ENCODE measurements at places on chromosomes 16 and 17.

- DNase-seq = no peak
Observed at GRCh38 chr16:88706965-88707826, 893 bp downstream of the CTU2 start.

DNA sequence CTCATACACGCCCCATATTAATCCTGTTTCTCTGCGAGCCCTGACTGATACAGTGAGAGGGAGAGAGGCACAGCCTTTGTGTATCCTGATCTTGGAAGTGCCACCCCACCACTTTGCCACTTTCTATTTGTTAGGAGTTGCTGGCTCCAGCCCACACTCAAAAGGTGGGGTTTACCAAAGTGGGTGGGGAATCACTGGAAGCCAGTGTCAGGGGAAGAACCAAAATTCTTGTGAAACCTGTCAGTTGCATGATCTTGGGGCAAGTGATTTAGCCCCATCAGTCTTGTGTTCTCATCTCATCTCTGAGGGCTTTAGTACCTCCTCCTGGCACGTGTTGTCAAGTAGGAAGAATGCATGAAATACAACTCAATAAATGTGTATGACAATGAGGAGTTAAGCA lies 119.5 kb downstream of the SOX9 start:
- no peak for DNase-seq

DNA sequence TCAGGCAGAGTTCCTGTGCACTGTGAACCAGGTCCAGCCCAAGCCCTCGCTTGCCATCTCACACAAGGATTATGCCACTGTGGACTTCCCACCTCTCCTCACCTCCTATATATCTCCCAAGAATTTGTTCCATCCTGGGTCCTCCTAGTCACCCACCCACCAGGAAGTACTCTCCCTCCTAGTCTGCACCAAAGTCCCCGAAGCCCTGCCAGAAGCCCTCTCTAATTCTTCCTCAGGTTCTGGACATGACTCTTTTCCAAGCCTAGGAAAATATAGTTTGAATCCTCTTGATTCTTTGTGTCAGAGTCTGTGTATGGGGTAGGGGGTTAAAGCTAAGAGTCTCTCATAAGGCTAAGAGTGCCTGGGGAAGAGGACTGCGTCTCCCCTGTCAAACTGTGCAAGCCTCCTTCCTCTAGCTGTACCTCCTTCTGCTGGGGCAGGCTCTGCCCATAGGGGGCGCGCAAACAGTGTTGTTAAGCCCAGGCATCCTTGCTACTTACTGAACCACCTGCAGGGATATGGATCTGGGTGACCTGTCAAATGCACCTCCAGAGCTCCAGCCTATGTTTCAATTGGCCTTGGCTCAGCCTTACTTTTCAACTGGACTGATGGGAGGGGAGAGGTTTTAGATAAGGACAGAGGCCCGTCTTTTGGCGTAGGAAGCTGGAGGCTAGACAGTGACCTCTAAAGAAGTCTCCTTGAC lies 16.6 kb upstream of the DLX4 start:
- DNase-seq = no peak

DNA sequence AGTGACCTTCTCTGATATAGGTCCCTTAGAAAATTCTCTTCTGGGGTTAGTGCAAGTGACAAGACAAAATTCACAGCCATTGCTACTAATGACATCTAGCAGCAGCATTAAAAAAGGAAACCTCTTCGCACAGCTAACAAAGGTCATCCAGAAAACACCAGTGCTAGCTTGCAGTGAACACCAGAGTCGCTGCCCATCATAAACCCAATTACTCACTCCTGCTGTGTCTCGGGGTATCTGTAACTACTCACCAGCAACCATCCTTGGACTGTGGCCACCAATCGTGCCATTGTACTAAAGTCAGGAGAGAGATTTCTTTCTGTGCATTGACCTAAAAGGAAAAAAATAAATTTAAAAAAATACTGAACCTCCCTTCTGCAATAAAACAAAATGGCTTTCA lies 1494.7 kb upstream of the CDH8 start:
- no peak for DNase-seq

DNA sequence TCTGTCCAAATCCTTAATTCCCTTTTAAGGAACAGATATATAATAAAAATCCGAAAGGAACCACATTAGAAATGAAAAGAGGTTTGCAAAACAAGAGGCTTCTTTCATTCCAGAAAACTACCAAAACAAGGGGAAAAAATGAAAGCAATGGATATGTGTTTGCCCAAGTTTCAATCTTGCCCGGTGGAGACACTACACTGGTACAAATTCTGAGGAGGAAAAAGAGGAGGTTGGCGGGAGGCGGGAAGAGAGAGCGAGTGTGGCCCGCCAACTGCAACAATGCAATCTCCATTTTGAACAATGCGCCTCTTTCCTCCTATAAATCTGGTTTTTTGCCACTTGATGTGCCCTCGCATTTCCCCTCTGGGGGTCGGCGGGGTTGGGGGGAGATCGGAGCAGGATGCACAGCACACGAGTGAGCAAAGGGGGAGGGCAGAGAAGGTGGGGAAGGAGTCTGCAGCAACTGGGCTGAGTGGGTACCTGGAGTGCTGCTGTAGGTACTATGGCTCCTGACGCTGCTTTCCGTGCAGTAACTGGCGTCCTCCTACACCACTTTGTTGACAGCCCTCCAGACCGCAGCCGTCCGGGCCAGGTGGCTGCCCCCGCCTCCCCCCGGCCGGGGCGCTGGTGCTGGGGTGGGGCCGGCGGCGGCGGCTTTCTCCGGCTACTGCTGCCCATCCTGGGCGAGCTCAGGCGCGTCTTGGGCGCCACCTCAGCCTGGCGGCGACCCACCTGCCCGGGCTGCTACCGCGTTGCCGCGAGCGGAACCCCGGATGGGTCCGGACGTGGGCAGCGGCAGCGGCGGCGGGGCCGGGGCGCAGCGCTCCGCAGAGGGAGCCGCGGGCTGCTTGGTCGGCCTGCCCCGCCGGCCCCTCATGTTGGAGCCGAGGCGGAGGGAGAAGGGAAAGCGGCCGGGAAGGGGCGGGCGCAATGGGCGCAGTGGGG lies 93.8 kb upstream of the PLEKHM1 start:
- DNase-seq = peak; percentile 89

Data from left forelimb (tissue), 1 donor.